ENCODE measurements at places on chromosomes 5 and 9.

DNA sequence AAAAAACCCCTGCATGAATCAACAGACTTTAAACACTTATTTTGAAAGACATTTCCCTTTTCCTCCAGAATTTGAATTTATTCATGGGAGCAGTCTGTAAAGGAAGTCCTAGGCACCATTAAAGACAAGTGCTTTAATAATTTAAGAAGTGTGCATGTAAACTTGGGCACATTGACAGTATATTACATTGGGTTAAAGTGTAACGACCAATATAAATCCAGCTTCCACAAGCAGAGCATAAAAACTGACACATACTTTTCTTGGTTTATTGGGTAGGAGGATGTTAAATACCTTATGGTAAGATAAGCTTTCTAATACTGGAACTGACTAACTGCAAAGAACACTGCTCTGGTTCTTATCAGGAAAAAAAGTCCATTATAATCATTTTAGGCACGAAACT is 1.2 kb upstream of the ENTREP1 start:
- no peaks in the 10 kb centered on the region for H3K4me1 ChIP-seq
- DNase-seq, result no peak
- no peaks in the 10 kb centered on the region for H3K27me3 ChIP-seq

GRCh38 chr5:99122976-99123375 is 194.2 kb upstream of the CHD1 start:
- H3K27me3 ChIP-seq, result no peaks in the 10 kb centered on the region
- H3K27ac ChIP-seq, result no peak overlapping the region
- H3K4me3 ChIP-seq, result no peak overlapping the region
- DNase-seq, result no peak
- H3K36me3 ChIP-seq, result no peaks in the 10 kb centered on the region

- H3K4me1 ChIP-seq, result no peaks in the 10 kb centered on the region
- no peak overlapping the region for H3K27ac ChIP-seq
- H3K4me3 ChIP-seq, result no peak overlapping the region
- DNase-seq, result no peak
- no peaks in the 10 kb centered on the region for H3K27me3 ChIP-seq
Observed at GRCh38 chr5:159412284-159413046, 82.2 kb upstream of the IL12B start.

GRCh38 chr9:127166651-127167524 is 44.5 kb upstream of the ANGPTL2 start:
- H3K4me3 ChIP-seq, result no peak overlapping the region
- peaks cover 6% of the 10 kb centered on the region for H3K4me1 ChIP-seq
- H3K27ac ChIP-seq, result no peak overlapping the region
- no peaks in the 10 kb centered on the region for H3K36me3 ChIP-seq
- no peak for DNase-seq
- no peaks in the 10 kb centered on the region for H3K27me3 ChIP-seq

- H3K27ac ChIP-seq, result no peak overlapping the region
- no peaks in the 10 kb centered on the region for H3K4me1 ChIP-seq
- H3K36me3 ChIP-seq, result no peaks in the 10 kb centered on the region
- DNase-seq, result no peak
Observed at GRCh38 chr9:17614903-17615302, 36.0 kb downstream of the SH3GL2 start.

DNA sequence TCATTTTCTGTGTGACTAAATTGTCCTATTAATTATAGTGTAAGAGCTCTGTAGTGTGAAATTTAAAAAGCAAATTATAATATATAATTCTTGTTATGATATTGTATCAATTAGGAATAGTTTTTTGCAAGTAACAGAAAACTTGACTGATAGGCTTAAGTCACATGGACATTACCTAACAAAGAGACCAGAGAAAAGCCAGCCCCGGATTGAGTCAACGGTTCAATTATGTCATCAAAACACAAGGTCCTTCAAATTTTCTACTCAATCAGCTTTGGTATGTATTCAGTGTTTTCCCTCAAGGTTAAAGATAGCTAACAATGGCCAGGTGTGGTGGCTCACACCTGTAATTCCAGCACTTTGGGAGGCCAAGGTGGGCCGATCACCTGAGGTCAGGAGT is 126.7 kb upstream of the PTGER4 start:
- no peaks in the 10 kb centered on the region for H3K36me3 ChIP-seq
- H3K4me1 ChIP-seq, result peaks cover 7% of the 10 kb centered on the region
- no peak for DNase-seq
- no peak overlapping the region for H3K4me3 ChIP-seq
